ENCODE measurements at places on chromosomes 12 and 14.

- H3K4me1 ChIP-seq = no peaks in the 10 kb centered on the region
- H3K36me3 ChIP-seq = no peaks in the 10 kb centered on the region
- H3K4me3 ChIP-seq = no peak overlapping the region
- H3K27me3 ChIP-seq = no peaks in the 10 kb centered on the region
These were observed 224.2 kb upstream of the EEA1 start for GRCh38 chr12:93153321-93153720.

DNA sequence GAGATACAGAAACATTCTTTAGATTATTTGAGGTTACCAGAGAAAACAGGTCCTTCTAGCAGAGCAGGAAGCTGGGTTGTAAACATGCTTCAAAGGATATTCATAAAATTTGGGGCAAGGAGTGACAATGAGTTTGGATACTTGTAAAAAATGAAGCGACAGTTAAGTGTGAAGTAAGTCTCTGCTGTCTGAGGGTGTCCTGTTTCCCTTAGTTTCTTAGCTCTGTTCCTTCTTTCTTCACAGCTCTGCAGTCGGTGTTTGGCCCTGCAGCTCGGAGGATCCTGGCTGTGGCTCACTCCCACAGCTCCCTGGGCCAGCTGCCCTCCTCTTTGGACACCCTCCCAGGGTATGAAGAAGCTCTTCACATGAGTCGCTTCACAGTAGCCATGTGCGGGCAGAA is 10.8 kb downstream of the TMEM52B start:
- no peaks in the 10 kb centered on the region for H3K4me1 ChIP-seq
- no peak overlapping the region for H3K27ac ChIP-seq
- no peaks in the 10 kb centered on the region for H3K36me3 ChIP-seq
- no peaks in the 10 kb centered on the region for H3K27me3 ChIP-seq

DNA sequence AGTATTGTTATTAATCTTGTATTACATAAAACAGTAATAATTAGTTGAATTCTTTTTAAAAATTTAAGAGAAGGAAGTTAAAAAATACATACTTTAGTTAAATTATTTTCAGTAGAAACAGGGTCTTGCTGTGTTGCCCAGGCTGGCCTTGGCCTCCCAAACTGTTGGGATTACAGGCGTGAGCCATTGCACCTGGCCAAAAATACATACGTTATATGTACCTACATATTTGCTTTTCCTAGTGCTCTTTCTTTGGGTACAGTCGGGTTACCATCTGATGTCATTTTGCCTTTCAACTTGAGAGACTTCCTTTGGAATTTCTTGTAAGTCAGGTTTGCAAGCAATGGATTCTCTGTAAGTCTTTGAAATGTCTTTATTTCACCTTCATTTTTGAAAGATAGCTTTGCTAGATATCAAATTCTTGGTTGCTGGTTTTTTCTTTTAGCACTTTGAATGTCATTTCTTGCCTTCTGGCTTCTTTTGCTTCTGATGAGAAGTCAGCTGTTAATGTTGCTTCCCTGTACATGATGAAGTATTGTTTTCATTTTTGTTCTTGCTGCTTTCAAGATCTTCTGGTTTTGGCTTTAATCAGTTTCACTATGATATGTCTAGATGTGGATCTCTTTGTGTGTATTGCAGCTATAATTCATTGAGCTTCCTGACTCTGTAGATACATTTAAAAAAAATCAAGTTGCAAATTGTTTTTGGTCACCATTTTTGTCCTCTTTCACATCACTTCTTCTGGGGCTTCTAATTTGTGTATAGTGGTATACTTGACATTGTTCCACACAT is 84.4 kb downstream of the SPATS2 start:
- DNase-seq = no peak
- H3K4me1 ChIP-seq = no peaks in the 10 kb centered on the region
- H3K36me3 ChIP-seq = peaks cover 2% of the 10 kb centered on the region
- no peak overlapping the region for H3K4me3 ChIP-seq
- no peak overlapping the region for H3K27ac ChIP-seq

GRCh38 chr14:71196921-71197320 is 289.7 kb downstream of the PCNX1 start:
- H3K36me3 ChIP-seq = no peaks in the 10 kb centered on the region
- H3K27me3 ChIP-seq = no peaks in the 10 kb centered on the region
- no peak overlapping the region for H3K27ac ChIP-seq
- no peak overlapping the region for H3K4me3 ChIP-seq

- H3K36me3 ChIP-seq = no peaks in the 10 kb centered on the region
- peaks cover 3% of the 10 kb centered on the region for H3K4me1 ChIP-seq
- no peak overlapping the region for H3K27ac ChIP-seq
- H3K4me3 ChIP-seq = no peak overlapping the region
These were observed 109.1 kb downstream of the DAD1 start for GRCh38 chr14:22479776-22480464.

Data from lung (tissue), 17 donors.